ENCODE measurements at places on chromosomes 3 and 15.

DNA sequence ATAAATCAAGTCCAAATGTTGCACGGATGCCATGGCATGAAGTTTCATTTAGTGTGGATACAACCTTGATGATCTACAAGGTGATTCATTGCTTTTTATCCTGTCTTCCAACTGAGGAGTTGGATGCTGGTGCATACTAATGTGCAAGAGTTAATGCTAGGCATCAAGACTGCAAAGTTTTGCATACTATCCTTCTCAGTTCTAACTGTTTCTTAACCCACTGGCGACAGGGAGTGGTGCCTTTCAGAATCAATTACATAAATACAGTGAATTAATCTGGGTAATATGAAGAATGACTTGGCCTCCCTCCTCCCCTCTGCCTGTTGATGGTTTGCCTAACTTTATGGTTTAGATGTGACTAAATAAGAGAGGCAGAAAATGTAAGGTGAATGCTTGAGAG lies 43.5 kb downstream of the KCNAB1 start:
- no peak for DNase-seq

DNA sequence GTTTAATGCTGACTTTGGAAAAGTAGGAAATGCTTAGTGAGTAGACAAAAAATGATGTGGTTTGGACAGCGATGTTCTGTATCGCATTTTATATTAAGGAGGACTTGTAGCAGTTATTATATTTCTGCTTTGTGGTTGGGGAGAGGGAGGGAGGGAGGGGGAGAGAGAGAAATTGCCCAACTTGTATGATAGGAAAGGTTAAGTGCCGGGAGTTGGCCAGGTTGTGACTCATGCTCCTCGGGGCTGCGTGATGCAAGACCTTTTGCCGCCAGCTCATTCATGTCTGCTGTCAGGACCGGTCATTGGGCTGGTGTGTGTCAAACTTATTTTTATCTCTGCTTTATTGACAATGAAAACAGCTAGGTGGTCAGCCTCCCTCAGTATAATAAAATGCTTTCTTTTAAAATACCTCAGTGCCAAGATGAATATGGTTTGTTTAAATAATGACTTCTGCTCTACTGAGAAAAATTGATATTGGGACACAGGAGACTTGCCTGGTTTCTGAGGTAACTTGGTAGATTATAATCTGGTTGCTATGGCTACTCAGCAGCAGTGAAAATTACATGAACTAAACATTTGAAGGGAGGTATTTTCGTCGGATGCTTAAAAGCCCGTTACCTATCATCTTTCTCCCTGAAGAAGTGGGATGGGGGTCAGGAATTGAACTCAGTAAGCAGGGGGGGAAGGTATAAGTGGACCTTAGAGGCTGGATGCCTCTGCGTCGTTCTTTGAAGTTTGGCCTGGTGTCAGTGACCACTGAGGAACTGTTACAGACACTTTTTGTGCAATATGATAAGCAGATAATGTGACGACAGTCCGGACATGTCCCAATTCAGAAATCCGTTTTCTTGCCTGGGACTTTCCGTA lies 90.7 kb downstream of the FNDC3B start:
- peak; percentile 10 for DNase-seq

GRCh38 chr3:143677430-143677829 lies 170.8 kb downstream of the SLC9A9 start:
- DNase-seq, result no peak

GRCh38 chr3:129699199-129699598 lies 92.7 kb upstream of the PLXND1 start:
- DNase-seq, result no peak

- no peak for DNase-seq
Observed at GRCh38 chr3:151787626-151788025, 26.3 kb upstream of the AADAC start.

GRCh38 chr3:98623572-98624280 lies 30.3 kb upstream of the CPOX start:
- DNase-seq, result no peak

GRCh38 chr3:110343376-110343775 lies 728.2 kb upstream of the NECTIN3 start:
- DNase-seq, result no peak

GRCh38 chr15:41022487-41023090 lies 69.3 kb downstream of the CHAC1 start:
- no peak for DNase-seq

DNA sequence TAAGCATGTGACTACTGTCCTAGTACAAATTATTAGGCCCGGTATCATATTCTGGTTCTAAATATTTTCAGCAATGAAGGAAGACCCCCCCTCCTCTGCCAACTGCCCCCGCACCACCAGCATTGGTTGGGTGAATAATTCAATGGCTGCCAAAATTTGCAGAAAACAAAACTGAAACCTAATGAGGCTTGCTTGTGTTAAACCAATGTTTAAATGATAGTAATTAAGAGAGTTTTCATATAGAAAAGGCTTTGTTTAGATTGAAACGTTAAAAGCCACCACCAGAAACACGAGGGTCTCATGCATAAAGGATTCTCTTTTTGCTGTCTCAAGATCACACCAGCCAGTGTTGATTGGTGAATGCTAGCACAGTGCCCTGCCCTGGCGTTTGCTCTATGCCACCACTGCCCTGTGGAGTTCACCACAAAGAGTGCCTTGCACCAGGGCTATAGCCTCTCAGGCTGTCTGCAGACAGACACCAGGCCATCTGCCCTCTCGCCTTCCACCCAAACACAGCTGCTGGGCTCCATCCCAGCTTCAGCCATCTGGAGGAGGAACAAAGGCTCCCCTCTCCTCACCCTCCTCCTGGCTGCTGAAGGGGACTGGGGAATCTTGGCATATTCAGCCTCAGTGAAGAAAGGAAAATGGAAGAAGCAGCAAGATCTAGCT lies 200.3 kb upstream of the PFN2 start:
- no peak for DNase-seq

- DNase-seq, result no peak
Observed at GRCh38 chr15:56798639-56799038, 65.3 kb upstream of the ZNF280D start.

GRCh38 chr3:185421577-185422232 lies 58.8 kb downstream of the MAP3K13 start:
- no peak for DNase-seq

- no peak for DNase-seq
Observed at GRCh38 chr3:157738441-157738840, 235.2 kb upstream of the VEPH1 start.

GRCh38 chr3:35549690-35550089 lies 89.6 kb upstream of the ARPP21 start:
- DNase-seq, result no peak

- no peak for DNase-seq
Observed at GRCh38 chr3:99920481-99921376, 103.1 kb downstream of the CMSS1 start.

GRCh38 chr15:58724466-58724865 lies 25.0 kb downstream of the ADAM10 start:
- DNase-seq, result no peak

GRCh38 chr15:47736143-47736786 lies 19.0 kb downstream of the SEMA6D start:
- DNase-seq, result no peak

DNA sequence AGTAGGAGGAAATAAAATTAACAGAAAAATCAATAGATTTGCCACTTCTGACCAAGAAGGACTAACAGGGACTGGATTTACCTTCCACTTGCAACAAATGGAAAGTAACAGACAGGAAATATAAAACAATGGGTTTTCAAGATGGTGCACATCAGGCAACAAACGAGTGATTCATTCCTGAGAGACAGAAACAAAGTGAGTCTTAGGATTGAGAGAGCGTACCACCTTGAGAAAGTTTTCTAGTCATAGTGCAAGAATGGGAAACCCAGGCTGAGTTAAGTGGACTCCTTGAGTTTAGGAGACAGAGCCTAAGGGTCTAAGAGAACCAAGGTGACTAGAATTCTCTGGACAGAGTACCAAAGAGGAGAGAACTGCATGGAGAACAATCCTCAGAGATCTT lies 101.7 kb downstream of the PPP2R3A start:
- DNase-seq, result no peak

- DNase-seq, result no peak
Observed at GRCh38 chr3:115018694-115019093, 128.4 kb downstream of the ZBTB20 start.

DNA sequence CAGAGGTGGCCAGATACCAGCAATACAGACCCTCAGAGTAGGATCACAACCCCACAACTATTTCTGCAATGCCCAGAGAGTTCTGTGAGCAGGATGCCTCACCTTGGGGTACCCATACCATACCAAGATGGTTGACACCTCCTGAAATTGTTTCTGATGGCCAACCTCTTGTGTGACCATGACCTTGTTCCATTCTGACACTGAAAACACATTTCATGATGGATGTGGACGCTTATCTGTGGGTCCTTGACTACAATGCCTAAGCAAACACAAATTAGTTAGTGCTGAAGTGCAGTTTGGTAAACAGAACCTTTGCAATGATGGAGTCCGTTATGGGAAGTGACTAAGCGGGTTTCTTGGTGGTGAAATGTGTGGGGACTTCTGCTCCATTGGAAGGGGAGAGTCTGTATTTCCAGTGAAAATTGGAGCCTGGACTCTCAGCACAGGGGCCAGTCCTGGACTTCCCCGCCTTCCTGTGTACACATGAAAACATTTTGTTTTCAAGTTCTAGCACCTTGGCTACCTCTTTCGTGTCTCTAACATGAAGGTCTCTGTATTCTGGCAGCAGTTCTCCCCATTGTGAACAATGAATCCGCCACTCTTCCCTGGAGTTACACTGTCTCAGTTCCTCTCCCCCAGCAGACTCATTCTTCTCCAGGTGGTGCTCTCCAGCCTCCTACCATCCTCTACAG lies 106.2 kb downstream of the XXYLT1 start:
- no peak for DNase-seq

DNA sequence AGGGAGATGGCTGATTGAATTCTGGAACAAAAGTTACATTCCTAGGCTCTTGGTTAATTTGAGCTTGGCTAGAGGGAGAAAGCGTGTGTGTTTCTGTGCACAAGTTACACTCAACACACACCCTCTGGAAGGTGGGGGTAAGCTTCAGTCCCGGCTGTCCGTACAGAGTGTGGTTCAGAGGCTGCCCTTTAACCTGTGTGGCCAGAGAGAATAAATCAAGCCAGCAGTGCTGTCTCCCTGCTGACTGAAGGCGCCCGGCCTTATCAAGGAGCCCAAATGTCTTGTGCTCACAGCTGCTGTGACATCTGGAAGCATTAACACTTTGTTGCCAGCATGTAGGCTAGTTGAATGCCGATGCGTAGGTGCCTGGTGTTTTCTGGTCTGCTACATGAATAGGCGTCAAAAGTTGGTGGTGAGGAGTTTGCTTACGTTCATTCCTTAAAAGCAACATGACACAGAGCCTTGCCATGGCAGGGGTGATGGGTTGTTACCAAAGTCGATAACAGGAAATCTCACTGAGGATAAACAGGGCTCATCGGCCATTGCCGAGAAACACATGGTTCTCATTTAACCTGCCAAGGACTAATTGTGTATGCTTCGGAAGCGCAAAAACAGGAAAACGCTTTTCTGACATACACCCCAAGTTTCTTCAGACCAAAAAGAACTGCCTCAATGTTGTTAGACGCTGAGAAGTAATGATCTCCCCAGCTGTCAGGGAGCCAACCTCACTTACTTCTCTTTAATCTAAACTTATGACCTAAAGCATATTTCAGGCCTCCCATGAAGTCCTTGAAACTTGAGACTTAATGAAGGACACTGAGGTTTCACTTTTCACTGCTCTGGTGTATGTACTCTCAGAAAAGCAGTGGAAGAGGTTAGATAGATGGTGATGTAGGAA lies 95.8 kb upstream of the CTDSPL start:
- DNase-seq, result no peak

GRCh38 chr3:32077260-32078084 lies 28.9 kb upstream of the GPD1L start:
- DNase-seq, result no peak

DNA sequence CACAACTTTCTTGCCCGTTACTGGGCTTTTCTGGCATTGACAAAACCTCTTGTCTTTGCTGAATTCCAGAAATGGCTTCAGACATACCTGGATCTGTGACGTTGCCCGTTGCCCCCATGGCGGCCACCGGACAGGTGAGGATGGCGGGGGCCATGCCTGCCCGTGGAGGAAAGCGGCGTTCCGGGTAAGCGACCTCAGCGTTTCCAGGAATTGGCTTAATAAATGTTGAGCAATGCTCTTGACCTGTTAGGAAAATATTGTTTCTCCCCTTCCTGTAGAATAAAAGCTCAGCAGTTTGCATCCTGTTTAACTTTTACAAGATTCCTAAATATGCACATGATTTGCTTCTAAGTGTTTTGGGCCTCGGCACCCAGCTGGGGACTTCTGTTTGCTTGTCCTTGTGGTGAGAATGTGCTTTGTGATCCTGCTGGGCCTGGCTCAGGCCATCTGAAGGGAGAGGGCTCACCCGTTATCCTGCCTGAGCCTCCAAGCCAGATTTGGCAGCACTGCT lies 46.7 kb downstream of the ARNT2 start:
- DNase-seq, result no peak

DNA sequence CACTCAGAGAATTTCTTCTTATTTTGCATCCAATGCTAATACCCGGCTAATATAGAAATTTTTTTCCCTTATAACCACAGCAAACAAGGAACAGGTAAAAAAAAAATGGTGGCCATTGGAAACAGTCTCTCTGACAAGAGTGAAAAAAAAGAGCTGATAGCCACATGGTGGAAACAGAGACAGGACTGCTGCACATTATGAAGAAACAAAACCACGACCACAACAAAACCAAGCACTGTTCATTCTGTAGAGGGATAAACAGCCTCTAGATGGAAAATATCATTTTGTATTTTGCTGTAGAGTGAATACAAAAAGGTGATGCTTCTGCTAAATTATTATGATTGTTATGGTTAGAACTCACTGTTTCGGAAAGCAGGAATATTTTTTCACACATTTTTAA lies 686.2 kb downstream of the NLGN1 start:
- no peak for DNase-seq

- DNase-seq, result no peak
Observed at GRCh38 chr15:73957276-73957675, 31.0 kb downstream of the LOXL1 start.

DNA sequence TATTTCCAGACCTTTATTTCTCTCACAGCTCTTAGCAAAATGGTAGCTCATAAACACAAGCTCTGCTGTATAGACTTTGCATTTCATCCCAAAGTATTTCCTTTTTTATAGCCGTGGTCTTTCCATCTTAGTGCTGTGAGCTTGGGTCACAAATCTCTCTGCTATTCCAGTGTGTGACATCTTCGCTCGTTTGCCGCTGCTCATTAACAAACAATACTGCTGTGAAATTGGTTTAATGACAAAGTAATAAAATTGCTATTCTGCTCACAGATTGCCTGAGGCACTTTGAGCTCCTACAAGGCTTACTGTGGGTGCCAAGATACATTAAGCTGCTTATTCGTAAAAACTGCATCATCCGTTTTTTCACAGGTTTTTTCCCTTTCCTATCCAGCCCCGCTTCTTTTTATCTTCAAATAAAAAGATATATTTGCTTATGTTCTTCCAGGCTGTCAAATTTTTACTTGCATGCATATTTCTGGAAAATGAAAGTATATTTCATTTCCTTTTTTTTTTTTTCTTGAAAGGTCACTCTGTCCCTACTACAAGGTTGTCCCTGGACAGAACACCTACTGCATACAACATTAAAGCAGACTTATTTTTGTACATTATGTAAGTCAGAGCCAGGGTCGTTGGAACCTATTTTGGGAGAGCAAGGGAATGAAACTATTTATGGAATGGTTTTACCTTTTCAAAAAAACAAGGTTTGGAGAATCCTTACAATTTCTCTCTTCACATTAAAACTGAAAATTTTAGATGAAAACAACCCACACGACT lies 174.5 kb downstream of the MEIS2 start:
- DNase-seq, result no peak
